ENCODE measurements at places on chromosomes 5 and 9.
A peak's percentile ranks its signal among the peaks of the same experiment; 100 is the strongest.

DNA sequence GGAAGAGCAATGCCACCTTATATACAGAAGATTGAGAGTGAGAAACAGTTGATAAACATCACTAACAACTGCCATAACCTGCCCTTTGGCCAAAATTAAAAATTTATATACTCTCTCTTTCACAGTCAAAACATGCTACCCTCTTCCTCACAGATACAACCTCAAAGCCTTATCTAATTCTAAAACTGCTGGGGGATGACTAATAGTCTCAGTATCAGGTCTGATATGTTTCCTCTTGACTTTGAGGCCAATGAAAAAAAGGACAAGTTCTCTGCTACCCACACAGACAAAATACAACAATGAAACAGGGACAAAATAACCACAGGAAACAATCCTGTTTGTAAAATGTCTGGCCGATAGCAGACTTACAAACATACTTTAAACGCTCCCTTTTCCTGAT lies 485.6 kb upstream of the NUDT12 start:
- no peak for DNase-seq

DNA sequence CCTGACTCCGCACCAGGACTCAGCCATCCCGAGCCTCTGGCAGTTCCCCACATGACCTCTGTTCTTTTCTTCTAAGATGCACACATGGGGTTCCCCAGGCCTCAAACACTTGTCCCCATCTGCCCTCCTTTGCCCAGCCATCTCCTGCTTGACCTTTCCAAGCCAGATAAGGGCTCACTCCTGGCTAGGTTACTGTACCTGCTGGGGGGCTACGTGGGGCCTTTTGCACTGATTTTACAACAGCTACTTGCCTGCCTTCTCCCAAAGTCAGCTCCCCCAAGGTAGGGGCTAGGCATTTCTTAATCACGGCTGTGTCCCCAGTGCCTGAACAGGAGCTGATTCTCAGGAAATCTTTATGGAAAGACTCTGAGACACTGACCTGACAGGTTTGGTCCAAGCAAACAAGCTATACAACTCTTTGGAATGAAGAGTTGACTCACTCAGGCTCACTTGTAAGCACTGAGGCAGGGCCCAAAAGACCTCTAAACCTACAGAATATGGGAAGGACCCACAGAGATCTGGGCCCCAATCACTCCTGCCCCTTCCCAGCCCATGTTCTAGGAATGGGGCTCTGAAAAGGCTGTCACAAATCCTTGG lies 2.5 kb downstream of the MACROH2A1 start:
- no peak for DNase-seq

- DNase-seq = no peak
Observed at GRCh38 chr9:34069831-34070230, 21.1 kb upstream of the UBAP2 start.

DNA sequence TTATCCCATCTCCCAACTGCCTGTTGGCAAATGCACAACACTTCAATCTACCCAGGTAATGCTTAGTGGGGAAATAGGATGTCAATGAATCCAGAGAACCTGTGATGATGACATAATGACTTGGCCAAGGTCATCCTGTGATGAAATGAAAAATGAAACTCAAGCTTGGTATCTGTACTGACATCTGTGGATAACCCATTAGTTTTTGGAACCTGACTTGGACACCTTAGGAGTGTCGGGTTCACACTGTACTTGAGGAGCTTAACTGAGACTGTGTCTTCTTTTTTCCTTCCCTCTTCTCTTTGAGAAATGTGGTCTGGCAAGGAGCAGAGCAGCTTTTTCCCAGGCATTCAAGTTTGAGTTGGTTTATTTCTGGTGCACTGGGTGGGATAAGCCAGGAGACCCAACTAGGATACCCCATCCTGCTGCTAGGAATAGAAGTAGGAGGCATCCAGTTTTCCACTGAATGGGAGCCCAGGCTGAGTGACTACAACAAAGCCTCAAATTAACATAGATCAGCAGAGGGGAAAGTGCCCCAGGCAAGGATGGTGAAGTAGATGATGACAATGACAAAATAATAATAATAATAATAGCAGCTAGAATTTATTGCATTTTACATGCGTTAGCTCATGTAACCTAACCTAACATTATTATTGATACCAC lies 72.1 kb downstream of the ADRB2 start:
- no peak for DNase-seq

- peak; percentile 30 for DNase-seq
Observed at GRCh38 chr9:135926402-135927194, 19.3 kb upstream of the CAMSAP1 start.

- DNase-seq = no peak
Observed at GRCh38 chr5:131377785-131378325, 114.0 kb downstream of the CDC42SE2 start.

DNA sequence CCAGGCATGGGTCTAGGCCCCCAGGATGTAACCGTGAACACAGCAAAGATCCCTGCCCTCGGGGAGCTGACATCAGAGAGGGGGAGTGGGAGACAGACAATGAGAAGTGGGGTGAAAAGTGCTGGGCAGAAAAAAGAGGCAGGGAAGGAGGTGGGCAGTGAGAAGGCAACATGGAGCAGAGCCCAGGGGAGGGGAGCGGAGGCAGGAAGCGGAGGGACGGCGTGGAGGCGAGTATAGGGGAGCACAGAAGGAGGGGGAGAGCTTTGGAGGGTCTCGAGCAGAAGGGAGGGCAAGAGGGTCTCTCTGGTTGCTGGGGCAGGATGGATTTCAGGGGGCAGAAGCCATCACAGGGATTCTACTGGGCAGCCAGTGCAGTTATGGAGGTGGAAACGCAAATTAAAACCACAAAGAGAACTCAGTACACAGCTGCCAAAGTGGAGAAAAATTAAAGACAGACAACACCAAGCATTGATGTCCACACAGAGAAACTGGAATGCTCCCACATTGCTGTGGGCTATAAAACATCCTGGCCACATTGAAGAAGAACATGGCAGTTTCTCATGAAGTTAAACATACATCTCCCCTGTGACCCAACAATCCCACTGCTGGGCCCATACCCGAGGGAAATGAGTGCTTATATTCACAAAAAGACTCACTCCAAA lies 21.1 kb upstream of the LAMC3 start:
- DNase-seq = no peak

- DNase-seq = no peak
Observed at GRCh38 chr9:133158695-133159094, 5.0 kb downstream of the GBGT1 start.

GRCh38 chr5:34687269-34688011 lies 31.3 kb downstream of the RAI14 start:
- DNase-seq = no peak

GRCh38 chr5:78719504-78720219 lies 71.1 kb upstream of the LHFPL2 start:
- DNase-seq = no peak

GRCh38 chr9:127311239-127311741 lies 46.7 kb downstream of the GARNL3 start:
- DNase-seq = no peak

DNA sequence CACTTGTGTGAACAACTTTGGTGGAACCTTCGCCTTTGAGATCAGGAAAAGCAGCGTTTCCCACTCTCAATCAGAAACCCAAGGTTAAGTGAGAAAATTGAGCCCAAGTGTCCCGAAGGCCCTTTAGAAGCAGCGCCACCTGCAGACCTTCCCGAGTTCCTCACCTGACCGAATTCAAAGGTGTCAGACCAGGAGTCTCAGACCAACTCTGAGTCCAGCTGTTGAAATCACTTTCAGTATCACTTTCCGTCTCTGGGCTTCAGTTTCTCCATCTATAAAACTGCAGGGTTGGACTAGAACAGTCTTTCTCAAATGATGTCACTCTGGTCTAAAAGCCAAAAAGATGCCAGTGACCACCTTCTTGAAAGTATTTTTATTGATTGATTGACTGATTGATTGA lies 31.7 kb upstream of the GRHPR start:
- DNase-seq = no peak
